ENCODE measurements at places on chromosomes 7 and 10.

GRCh38 chr10:61472090-61472674 is 19.0 kb upstream of the TMEM26 start:
- no peaks in the 10 kb centered on the region for H3K36me3 ChIP-seq
- no peaks in the 10 kb centered on the region for H3K4me1 ChIP-seq
- no peak overlapping the region for H3K4me3 ChIP-seq

DNA sequence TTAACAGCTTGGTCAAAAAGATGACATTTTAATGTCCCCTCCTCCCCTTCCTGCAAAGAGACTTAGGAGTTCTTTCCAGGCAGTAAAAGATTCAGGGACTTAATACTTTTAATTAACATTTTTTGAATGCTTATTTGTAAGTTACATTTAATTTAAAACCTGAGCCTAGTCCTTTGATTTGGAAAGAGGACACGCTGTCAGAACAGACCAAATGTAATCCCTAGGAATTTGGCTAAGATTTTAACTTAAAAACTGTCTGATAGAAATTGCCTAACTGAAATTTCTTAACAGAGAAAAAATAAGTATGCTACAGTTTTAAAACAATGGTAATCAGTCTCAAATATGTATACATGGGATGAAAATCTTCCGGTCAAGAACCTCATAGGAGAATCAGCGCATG is 98.5 kb downstream of the NRP1 start:
- H3K4me1 ChIP-seq, result peaks cover 15% of the 10 kb centered on the region
- H3K27me3 ChIP-seq, result peaks cover 3% of the 10 kb centered on the region
- no peak overlapping the region for H3K4me3 ChIP-seq
- no peak overlapping the region for H3K27ac ChIP-seq
- DNase-seq, result no peak

DNA sequence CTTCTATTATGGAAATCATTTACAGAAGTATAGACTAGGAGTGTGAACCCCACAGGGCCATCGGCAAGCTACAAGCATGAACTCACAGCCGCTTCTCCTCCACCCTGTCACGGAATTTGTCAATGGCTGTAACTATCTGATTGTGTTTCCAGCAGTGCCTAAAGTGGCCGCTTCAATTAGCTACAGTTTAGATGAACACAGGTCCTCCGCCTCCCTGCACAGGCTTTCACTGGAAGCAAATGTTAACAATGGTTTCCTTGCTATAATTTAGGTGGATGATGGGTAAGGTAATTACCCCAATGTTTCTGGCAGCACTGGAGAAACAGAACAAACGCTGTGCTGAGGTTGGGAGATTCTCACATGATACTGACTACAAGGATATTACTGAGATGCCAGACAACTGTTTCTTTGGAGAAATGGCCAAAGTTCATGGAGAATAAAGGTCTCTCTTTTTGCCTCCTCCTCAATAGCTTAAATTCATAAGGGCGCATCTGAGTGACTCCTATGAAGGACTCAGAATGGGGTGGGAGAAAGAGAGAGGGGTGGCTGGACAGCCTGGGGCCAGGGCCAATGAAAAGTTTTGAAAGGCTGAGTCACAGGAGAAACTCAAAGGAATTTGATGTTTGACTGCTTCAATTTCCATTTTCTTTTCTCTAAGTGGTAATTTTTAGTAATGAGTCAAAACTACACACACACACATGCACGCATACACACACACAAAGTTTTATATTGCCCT is 78.9 kb downstream of the SVIL start:
- no peak for DNase-seq
- H3K36me3 ChIP-seq, result peaks cover 6% of the 10 kb centered on the region
- no peak overlapping the region for H3K4me3 ChIP-seq
- no peak overlapping the region for H3K27ac ChIP-seq
- H3K4me1 ChIP-seq, result peaks cover 3% of the 10 kb centered on the region
- H3K27me3 ChIP-seq, result peaks cover 2% of the 10 kb centered on the region

- peaks cover 1% of the 10 kb centered on the region for H3K27me3 ChIP-seq
- DNase-seq, result no peak
- no peak overlapping the region for H3K27ac ChIP-seq
- H3K4me1 ChIP-seq, result no peaks in the 10 kb centered on the region
- H3K36me3 ChIP-seq, result no peaks in the 10 kb centered on the region
Measured at GRCh38 chr10:50807851-50808776, 68.4 kb downstream of the ASAH2B start.

- H3K36me3 ChIP-seq, result no peaks in the 10 kb centered on the region
- no peaks in the 10 kb centered on the region for H3K27me3 ChIP-seq
- no peak for DNase-seq
Measured at GRCh38 chr7:80082213-80082612, 52.4 kb upstream of the GNAI1 start.

- H3K4me3 ChIP-seq, result no peak overlapping the region
- H3K27ac ChIP-seq, result no peak overlapping the region
- H3K27me3 ChIP-seq, result no peaks in the 10 kb centered on the region
- no peak for DNase-seq
- peaks cover 7% of the 10 kb centered on the region for H3K36me3 ChIP-seq
- H3K4me1 ChIP-seq, result no peaks in the 10 kb centered on the region
Measured at GRCh38 chr7:12942609-12943008, 255.2 kb downstream of the ARL4A start.

- H3K4me3 ChIP-seq, result no peak overlapping the region
- no peak for DNase-seq
- H3K36me3 ChIP-seq, result no peaks in the 10 kb centered on the region
- H3K4me1 ChIP-seq, result peaks cover 17% of the 10 kb centered on the region
Measured at GRCh38 chr10:3503299-3503698, 281.7 kb downstream of the KLF6 start.

- no peak for DNase-seq
- no peak overlapping the region for H3K27ac ChIP-seq
- peaks cover 7% of the 10 kb centered on the region for H3K36me3 ChIP-seq
- H3K27me3 ChIP-seq, result no peaks in the 10 kb centered on the region
Measured at GRCh38 chr10:15067154-15067553, 21.4 kb downstream of the ACBD7 start.

- peak overlapping the region; percentile 20 for H3K4me3 ChIP-seq
- DNase-seq, result no peak
- peaks cover 8% of the 10 kb centered on the region for H3K27me3 ChIP-seq
- peaks cover 18% of the 10 kb centered on the region for H3K4me1 ChIP-seq
- H3K36me3 ChIP-seq, result peaks cover 15% of the 10 kb centered on the region
Measured at GRCh38 chr7:44132039-44132438, 8.7 kb upstream of the POLD2 start.

- H3K27ac ChIP-seq, result no peak overlapping the region
- H3K4me3 ChIP-seq, result peak overlapping the region; percentile 92
- peaks cover 9% of the 10 kb centered on the region for H3K27me3 ChIP-seq
- no peak for DNase-seq
- peaks cover 38% of the 10 kb centered on the region for H3K4me1 ChIP-seq
- H3K36me3 ChIP-seq, result no peaks in the 10 kb centered on the region
Measured at GRCh38 chr10:61899069-61899531, 2.4 kb upstream of the ARID5B start.

- peaks cover 7% of the 10 kb centered on the region for H3K27me3 ChIP-seq
- no peaks in the 10 kb centered on the region for H3K36me3 ChIP-seq
- peak; percentile 56 for DNase-seq
- H3K27ac ChIP-seq, result peak within 1 kb of the TSS; percentile 94
- H3K4me1 ChIP-seq, result peaks cover 4% of the 10 kb centered on the region
Measured at GRCh38 chr7:137343281-137343841, at the start of gene PTN. Gene PTN (minus strand): TSS chr7:137343733. CDS start chr7:137254973, 88,760 bp downstream.

DNA sequence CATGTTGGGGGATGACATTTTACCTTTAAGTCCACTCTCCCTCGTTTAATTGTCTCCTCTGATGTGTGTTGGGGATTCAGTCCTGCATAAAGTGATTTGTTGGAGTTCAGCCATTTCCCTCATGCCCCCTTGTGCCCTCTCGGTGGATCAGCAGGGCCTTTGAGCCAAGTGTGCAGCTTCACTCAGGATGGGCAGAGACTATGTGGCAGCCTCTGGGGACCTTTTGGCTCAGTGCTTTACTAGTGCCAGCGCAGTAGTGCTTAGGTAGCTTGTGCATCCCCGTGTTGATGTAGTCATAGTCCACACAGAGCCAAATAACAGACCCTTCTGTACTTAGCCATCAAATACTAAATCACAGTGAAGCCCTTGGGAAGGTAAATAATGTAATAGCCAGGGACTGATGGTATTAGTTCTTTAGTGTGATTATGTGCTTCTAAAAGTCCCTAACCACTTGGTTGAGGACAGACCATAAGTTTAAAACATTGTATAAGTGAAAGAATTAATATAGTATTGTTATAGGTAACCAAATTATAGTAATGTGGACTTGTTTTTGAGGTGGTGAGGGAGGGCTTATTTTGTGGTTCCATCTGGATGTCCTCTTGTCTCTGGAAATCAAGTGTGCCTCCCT is 11.4 kb downstream of the BUB3 start:
- no peak overlapping the region for H3K4me3 ChIP-seq
- no peaks in the 10 kb centered on the region for H3K36me3 ChIP-seq
- peaks cover 2% of the 10 kb centered on the region for H3K27me3 ChIP-seq
- H3K27ac ChIP-seq, result no peak overlapping the region
- H3K4me1 ChIP-seq, result peaks cover 5% of the 10 kb centered on the region
- DNase-seq, result no peak

Data from glutamatergic neuron (in vitro differentiated cells).